H4 (cell line): ENCODE measurements at places on chromosomes 7 and 10.

DNA sequence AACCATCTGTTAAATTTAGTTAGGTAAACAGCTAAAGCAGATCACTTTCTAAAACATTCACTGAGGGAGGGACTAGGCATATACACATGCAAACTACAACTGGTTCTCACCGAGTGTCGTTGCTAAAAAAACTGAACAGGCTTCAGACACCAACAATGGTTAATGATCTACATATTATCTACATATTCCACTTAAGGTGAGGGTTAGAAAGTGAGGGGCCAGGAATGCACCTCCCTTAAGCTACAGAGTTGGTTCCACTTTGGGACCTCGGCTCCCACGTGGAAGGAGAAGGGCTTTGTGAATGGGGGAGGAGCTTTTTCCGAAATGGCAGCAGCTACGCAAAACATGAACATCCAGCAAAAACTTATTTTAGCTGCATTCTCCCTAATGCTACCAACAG, 5.8 kb downstream of the CTBP2 start:
- DNase-seq, result no peak

- no peak for DNase-seq
These were observed 51.3 kb downstream of the IKZF1 start for GRCh38 chr7:50355817-50356178.

- DNase-seq, result no peak
These were observed 54.6 kb downstream of the LHPP start for GRCh38 chr10:124516181-124516580.

- peak; percentile 99 for DNase-seq
These were observed 107.3 kb downstream of the LRRN3 start for GRCh38 chr7:111198255-111198654.

DNA sequence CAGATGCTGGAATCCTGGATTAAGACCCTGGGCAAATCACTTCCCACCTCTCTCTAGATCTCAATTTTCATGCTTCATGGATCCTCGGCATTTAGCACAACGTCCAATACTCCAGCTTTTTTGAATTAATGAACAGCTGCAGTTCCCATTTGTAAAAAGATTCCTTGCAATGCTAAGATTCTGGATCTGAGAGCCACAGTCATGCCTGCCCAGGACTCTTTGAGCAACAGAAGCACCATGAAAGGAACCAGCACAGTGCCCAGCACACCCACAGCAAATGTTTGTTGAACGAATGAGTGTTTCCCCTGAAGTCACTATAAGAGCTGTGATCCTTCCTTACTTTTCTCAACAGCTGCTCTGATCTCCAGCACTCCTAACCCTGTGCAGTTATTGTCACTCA, 20.8 kb upstream of the DDIT4 start:
- no peak for DNase-seq

GRCh38 chr7:80249619-80250295, 115.1 kb downstream of the GNAI1 start:
- peak; percentile 75 for DNase-seq

DNA sequence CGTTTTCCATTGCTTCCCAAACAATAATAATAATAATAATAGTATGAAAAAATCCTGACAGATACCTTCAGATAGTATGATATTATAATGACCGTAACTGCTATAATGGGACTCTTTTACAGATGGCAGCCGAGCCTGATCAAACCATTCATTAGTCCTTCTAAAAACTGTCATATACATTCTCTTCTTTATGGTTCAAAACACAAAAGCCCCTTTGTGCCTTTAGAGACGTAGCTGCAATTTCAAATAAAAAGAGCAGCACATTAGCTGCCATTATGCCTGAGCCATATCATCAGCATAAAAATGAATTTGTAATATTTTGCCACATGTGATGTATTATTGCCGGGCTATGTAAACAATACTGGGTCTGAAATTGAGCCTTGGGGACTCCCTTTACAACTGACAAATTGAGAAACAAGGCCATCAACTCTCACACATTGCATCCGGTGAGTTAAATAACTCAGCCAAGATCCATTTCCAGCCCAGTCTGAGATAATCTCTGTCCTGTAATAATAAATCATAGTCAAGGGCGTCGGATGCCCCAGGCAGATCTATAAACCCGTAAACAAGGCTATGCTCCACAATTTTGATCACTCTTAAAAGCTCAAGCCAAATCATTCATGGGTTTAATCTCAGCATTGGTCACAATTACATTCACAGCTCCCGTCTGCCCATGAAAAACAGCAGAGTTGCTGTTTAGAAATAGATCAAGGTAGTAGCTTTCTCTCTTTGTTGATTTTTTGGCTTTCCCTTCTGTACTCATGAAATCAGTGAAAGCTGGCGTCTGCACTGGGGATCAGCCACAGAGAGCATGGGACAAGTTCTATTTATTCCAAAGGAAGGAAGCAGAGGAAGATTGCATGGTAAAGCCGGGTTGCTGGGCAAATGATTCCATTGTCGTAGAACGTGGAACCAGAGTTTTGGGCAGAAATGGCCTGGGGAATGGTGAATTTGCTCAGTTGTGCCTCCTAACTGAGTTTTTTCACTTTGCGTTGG, 150.1 kb upstream of the BMPER start:
- DNase-seq, result no peak

GRCh38 chr7:119228482-119228881, 1004.0 kb downstream of the ANKRD7 start:
- DNase-seq, result peak; percentile 59

- DNase-seq, result no peak
These were observed 473 bp upstream of the GPER1 start for GRCh38 chr7:1087465-1087814.

DNA sequence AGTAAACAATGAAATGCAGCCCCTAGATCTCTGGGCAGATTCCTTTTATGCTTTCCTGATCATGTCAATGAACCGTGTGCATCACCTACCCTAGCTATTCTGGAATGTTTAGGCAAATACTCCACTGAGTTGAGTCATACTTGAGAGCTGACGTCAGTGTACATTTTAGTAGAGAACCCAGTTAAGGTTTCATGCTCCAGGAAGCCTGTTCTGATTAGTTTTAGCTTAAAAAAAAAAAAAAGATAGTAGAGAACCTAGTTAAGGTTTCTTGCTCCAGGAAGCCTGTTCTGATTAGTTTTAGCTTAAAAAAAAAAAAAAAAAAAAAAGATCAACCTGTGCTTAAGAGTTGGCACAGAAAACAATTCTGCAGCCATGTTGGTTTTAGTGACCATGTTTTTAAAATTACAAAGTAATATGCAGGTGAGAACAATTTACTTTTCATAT, 3.7 kb upstream of the MCU start:
- DNase-seq, result peak; percentile 78

DNA sequence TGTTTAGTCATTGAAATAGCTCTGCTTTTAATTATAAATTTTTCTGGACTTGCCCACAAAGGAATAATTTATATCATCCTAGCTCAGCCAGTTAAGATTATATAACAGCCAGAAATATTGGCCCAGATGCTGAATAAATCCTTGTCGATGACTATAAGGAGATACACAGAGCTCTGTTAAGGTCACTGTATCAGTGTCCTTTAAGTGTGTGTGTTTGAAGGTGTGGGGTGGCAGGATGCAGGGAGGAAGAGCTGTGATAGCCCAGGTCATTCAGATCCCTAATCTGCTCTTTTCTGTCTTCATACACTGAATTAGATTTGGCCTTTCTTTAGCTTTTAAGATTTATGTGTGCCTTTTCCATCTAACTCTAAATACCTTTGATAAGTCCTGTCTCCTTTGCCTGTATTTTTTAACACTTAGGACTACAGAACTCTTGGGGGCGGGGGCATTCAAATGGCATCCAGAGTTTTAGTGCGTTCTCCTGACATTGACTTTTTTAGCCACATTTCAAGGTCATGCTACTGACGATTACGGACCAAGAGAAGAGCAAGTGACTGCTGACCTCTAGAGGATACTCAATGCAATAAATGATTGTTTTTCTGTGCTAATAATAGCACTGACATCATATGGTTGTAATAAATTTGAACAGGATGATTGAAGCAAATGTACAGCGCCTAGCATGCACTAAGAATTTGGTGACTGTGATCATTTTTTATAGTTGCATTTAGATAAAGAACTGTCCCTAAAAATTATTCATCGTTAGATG, 172.3 kb downstream of the CACNB2 start:
- DNase-seq, result peak; percentile 28

DNA sequence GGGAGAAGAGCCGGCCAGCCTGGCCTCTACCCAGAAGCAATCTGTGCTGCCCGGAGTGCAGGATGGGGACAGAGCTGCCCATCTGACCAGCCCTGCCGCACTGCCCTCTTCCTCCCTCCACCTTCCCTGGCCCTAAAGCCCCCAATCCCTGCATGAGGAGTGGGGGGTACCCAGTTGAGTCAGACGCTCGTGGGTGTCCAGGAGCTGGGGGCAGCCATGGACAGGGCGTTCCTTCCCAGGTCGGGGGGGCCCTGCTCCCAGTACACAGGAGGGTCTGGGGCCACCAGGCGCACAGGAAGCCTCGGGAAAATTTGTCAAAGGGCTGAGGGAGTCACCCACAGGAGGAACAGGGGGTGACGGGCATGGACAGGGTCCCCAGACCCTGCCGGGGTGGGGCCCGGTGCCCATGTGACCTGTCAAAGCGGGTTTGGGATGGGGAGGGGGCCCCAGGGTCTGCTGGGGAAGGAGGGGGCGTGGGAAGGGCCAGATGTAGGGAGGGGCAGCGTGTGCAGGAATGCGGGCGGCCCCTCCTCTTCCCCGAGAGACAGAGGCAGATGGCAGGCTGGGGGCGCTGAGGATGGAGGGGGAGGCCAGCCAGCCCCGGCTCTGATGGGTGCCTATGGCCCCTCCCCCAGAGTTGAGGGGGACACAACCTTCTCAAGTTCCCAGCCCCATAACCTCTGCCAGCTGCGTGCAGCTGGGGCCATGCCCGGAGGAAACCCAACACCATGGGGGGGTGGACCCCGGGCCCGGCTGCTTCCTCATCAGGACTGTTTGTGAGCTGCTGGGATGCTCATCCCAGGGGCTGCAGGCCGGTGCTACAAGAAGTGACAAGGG, 21.5 kb upstream of the GRIFIN start:
- no peak for DNase-seq

DNA sequence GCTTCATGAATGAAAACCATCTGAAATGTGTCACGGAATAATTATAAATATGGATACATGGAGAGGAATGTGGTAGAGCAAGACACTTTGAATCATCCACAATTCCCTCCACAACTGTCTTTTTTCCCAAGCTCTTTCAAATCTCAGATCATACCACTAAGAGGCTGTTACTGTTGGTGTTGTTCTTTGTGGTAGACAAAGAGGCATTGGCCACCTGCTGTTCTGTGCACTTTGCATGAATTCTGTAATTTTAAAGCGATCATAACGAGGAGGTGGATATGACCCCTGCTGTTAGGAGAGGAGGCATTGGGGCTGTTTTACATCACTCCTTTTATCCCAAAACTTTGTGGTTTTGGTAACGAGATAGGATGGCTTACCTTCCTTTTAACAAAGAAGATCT, 141.2 kb upstream of the KLF6 start:
- DNase-seq, result no peak

GRCh38 chr10:131810036-131810804, 90.6 kb upstream of the PPP2R2D start:
- DNase-seq, result no peak

- DNase-seq, result no peak
These were observed 109.5 kb upstream of the CDCA7L start for GRCh38 chr7:22055226-22055625.

- DNase-seq, result peak; percentile 33
These were observed 170.0 kb upstream of the MKLN1 start for GRCh38 chr7:131157530-131158243.

DNA sequence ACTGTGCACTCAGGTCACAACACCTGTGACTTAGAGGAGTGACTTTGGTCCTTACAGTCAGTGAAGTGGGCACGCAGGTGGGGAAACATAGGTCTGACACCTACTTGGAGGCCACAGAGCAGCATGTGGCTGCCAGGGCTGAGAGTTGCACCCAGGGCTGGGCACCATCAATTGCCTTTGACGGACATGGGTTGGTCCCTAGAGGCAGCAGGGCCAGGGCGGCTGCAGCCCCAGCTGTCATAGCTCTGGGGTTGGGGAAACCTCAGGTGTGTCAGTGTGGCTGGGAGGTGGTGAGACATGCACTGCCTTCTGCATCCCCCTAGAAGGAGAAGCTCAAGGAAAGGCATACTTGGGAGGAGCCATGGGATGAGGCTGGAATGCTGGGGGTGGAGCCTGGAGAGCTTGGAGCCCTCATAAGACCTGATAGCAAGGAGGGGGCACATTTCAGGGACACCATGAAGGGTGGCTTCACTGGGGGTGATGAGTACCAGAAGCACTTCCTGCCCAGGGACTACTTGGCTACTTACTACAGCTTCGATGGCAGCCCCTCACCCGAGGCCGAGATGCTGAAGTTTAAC, at the start of gene INMT:
INMT (plus strand) TSS at position 440 of the 578 bp plus-strand sequence; CDS start at position 456, 16 bp downstream.
- DNase-seq, result peak; percentile 48

- no peak for DNase-seq
These were observed 87.6 kb upstream of the LEP start for GRCh38 chr7:128153436-128153835.

DNA sequence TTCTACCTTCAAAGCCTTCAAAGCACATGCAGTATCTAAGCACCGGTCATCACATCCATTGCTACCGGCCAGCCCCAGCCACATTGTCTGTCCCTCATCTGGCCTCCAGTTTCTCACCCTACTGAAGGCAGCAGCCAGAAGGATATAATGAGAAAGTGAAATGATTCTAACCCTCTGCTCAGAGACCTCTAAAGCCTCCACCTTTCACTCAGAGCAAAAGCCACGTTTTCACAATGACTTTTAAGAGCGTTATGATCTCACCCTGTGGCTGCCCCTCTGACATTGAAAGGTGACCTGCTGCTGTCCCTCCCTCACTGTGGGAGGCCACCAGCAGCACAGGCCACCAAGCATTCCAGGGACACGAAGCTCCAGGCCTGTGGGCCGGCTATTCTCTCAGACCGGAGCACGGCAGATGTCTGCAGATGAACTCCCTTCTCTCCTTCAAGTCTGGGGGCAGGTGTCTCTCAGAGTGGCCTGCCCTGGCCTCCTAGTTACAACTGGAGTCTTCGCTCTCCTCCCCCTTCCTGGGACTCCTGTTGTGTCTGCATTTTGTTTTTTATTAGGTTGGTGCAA, 94.9 kb upstream of the EEPD1 start:
- no peak for DNase-seq

DNA sequence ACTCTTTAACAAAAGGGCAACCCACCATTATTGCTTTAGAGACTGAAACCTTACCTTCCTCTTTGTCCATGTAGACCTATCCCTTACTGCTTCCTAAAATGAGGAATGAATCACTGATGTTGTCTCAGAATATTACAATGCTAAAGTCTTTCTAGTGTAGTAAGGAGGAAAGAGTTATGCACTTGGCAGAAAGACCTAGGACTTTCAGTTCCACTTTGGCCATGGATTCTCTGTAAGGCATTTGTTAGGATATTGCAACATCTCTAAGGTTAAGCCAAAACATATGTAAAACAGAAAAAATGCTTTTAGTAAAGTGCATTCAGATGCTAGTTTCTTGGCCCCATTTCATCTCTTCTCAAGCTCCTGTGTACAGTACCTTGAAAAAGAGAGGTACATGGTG, 230.9 kb downstream of the PARD3 start:
- peak; percentile 6 for DNase-seq

DNA sequence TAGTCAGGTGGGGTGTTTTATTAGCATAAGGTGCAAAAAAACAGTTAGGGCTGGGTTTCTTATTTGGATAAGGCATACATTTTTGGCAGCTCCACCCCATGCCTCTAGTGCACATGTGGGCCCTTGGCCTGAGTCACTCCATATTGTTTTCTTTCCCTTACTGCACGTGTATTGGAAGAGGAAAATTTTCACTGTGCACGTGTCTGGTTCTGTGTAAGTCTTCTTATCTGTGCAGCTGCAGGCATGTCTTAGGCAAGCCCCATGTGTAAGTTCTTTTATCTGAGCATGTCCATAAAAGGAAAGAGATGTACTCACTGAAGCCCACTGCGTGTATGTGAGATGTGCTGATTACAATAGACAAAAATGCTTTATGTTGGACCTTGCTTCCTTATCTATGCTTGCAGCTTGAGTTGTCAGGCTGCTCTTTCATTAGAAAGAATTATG, 540.3 kb upstream of the IGFBP3 start:
- no peak for DNase-seq
